ENCODE measurements at places on chromosomes 3 and 15.

- no peak for DNase-seq
These were observed 206.0 kb downstream of the THRB start for GRCh38 chr3:24288496-24289236.

- no peak for DNase-seq
These were observed 90.0 kb downstream of the APBA2 start for GRCh38 chr15:28975766-28976179.

DNA sequence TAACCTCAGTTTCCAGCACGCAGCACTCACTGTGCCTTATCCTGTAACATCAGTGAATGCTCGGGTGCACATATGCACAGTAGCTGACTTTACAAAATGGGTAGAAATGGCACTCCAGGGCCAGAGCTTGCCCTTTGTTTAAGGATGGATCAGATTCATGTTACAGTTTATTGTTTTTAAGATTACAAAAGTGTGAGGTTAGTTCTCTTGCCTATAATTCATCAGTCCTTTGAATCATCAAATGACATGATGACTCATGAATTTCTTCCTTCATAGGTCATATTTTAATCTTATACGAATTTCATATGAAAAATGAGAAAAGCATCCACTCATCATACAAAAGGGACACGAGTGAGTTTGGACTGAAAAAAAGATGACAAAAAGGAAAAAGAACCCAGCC, 545.3 kb downstream of the GBE1 start:
- no peak for DNase-seq

DNA sequence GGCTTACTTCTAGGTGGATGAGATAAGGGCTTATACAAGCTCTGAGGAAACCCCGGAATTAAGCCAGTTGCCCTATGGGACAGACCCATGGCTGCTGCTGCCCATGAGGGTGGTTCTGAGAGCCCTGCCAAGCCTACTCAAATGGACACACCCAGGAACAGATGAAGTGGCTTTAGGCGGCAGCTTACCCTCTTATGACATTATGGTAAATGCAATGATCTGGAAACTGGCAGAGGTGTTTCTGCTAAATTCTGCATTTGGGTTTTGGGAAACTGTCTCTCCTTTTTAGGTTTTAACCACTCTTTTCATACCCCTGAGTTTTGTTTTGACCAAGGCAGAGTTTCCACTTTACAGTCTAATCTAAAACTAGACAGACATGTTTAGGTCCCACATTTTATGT, 9.0 kb upstream of the ZBED2 start:
- no peak for DNase-seq

GRCh38 chr15:97903971-97904572, 56.4 kb upstream of the ARRDC4 start:
- DNase-seq = no peak

GRCh38 chr3:80592792-80593191, 825.0 kb upstream of the ROBO1 start:
- DNase-seq = no peak

DNA sequence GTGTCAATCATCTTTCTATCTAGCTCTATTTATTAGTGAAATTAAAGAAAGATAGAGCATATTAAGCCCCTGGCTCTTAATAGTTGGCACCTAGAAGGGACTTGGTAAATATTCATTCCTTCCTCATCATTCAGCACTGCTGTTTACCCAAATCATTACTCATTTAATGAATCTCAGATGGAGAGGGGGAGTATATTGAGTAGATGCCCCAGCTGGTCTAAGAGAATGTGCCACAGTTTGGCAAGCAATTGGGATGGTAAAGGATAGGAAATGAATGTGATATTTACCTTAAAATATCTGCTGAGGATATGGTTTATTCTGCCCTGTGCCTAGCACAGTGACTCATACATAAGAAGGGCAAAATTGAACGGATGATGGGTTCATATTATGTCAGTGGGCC, 6.0 kb downstream of the IL1RAP start:
- no peak for DNase-seq

GRCh38 chr15:88790486-88790885, 12.8 kb upstream of the ACAN start:
- no peak for DNase-seq

- no peak for DNase-seq
These were observed 94.9 kb downstream of the ERC2 start for GRCh38 chr3:56373386-56373785.

GRCh38 chr15:38549222-38549621, 15.4 kb downstream of the RASGRP1 start:
- DNase-seq = no peak

DNA sequence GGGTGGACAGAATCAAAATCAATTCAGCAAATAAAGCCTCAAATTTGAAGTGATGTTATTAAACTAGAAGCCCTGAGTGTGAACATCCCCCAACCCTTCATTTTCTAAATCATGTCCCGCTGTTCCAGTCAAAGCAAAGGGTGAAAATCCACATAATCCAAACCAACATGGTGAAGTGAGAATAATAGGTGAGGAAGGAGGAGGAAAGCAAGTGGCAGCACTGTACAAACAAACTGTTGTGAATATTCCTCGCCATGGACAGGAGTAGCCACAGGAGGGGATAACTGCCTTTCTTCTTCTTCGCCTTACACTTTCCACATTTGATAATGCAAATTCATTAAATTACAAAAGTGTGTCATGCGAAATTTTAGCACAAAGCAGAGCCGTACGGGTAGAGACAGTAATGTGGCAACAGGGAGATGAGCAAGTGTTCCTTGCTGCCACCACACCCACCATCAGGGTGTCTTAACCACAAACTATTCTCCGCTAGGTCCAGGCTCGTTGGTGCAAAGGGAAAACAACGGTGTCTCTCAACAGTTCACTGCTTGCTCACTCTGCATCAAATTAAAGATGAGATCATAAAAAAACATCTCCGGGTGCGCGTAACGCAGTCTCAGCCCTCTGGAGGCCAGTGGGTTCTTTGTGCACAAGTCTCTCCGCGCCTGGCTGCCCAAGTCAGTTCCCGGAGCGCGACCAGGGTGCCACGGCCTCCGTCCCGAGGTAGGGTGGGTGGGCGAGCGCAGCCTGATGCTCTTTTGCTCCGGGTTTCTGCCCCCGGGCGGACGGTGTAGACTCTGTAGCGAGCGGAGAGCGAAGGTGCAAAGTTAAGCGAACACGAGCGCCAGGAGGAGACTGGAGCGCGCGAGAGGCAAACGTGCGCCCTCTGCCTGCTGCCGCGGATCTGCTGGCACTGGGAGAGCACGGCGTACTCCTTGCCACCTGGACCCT, 6.7 kb downstream of the EPHA3 start:
- no peak for DNase-seq

DNA sequence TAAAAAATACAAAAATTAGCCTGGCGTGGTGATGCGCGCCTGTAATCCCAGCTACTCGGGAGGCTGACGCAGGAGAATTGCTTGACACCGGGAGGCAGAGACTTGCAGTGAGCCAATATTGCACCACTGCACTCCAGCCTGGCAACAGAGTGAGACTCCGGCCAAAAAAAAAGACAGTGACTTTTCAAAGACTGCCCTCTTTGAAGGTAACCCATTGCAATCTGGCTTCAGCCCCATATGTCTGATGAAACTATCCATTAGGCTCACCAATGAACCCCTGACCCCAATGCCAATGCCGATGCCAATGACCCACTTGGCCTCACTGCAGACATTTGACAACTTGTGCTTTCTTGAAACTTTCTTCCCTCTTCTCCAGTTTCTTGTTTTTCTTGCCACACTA, 54.3 kb downstream of the NCEH1 start:
- no peak for DNase-seq

GRCh38 chr3:164390046-164390445, 688.2 kb downstream of the SI start:
- no peak for DNase-seq

DNA sequence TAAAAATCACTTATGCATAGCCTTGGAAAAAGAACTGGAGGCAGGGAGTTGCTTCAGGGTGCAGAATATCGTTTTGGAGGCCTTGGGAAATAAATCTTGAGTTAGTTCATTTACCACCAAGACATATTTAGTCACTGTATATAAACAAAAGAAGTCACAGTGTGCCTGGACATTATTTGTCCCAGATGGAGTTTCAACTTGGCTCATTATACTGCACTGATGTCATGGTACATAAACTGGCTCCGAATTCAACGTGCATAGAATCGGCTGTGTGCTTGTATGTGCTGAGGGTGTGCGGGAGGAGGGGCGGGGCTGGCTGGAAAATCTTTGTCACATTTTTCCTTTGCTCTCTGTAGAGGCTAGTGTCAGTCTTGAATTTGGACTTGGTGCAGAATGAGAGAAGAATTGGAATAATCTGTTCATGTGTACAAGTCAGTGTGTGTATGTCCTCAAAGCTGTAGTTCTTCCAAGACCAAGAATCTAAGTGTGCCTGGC, 86.6 kb downstream of the FNDC3B start:
- DNase-seq = no peak

DNA sequence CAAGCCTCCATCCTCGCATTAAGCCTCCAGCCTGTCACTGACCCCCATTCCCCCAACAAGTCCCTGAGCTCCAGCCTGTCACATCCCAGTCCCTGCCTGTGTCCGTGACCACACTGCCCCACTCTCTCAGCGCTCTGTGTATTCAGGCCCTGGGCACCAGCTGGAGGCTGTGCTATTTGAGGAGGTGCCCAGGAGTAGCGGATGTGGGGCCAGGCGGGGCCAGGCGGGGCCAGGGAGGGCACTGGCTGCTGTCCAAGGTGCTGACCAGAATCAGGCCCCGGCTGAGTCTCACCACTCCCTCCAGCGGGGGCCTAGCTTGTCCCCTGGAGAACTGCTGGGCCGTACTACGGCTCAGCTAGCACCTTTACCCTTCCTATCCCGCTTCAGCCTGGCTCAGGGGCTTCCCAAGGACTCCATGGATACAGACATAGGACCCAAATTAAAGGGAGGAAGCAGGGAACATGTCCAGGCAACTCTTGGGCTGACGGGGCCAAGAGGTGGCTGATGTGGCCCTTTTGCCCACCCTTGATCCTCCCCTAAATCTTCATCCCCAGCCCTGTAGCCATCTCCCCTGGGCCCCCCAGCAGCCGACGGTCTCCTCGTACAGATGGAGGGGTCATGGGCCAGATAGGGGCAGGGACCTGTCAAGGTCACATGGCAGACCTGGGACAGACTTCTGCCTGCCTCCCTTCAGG, 1.1 kb downstream of the HHATL start:
- no peak for DNase-seq

DNA sequence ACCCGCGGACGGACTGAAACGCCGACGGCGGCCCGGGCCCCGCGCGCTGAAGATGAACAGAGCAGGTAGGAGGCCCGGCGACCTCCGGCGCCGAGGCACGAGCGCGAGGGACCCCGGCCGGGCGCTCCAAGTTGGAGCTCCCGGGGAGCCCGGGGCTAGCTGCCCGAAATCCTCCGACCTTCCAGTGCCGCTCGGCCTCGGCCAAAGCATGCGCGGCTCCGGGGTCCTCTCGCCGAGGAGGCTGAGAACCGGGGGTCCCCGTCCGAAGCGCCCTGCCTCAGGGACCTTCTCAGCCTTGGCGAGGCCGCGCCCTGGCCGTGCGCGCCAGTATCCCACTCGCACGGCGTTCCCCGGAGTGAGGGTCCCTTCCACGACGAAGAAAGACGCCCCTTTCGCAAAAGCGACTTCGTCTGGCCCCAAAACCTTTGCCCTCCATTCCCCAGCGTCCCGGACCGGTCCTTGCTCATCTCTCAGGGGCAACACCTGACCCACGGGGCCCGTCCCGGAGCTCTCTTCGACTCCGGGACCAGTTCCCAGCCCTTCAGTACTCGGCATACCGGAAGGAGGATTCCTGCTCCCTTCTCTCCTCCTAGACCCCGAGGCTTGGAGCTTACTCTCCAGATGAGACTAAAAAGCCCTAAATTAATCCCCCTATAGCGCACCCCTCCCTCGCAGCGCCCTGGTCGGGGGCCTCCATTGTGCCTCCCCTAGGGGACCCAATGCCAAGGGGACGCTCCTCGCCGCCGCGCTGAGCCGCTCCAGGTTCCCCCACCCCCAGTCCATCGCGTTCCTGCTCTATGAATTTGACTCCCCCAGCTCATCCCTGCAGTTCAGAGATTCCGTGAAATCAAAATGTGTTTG, 7.7 kb upstream of the FGD5 start:
- no peak for DNase-seq

DNA sequence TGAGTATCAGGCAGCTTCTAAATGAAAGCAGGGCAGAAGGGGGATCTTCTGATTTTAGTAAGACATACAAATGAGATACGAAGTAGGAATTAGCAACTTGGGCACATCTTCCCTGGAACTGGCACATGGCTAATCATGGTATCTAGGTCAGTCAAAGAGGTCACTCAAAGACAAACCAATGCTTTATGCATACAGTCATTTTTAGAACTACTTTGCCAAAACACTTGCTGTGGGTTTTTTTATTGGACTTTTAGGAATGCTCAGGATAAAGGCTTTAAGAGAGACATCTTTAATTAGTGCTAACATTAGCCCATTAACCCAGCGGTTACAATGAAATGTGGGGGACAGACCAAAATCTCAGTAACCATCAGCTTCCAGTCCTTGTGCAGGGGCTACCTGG, 51.7 kb downstream of the GPR176 start:
- no peak for DNase-seq

GRCh38 chr15:42150219-42150970, 6.0 kb downstream of the PLA2G4F start:
- no peak for DNase-seq

DNA sequence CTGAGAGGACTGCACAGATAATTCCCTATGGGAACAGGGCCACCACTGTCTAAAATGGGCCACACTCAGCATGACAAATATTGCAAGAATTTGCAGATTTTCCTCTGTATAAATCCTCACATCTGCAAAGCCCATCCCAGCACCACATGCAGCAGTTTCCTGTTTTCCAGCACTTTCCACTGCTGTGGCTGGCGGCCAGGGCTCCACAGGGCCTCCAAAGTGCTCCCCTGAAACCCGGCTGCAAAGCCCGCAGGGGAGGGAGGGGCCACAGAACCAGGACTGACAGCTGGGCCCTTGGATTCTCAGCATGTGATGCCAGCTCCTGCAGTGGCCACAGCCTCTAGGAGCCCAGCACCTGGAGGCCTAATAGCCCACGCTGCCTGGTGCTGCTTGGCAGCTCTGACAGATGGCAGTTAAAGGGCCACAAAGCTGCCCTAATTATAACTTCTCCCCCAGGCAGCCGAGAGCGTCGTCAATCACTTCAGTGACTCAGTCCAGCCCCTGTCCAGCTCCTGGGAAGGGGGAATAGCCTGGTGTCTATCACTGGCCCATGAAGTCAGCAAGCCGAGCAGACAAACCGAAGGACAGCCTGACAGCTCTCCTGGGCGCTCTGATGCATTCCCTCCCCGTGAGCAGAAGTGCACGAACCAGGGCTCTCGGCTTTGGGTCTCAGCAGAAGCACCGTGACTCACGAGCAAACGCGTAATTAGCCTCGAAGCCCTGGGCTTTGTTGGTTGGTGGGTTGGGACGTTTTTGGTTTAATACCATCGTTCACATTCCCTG, 4.7 kb downstream of the LRRC15 start:
- DNase-seq = no peak

DNA sequence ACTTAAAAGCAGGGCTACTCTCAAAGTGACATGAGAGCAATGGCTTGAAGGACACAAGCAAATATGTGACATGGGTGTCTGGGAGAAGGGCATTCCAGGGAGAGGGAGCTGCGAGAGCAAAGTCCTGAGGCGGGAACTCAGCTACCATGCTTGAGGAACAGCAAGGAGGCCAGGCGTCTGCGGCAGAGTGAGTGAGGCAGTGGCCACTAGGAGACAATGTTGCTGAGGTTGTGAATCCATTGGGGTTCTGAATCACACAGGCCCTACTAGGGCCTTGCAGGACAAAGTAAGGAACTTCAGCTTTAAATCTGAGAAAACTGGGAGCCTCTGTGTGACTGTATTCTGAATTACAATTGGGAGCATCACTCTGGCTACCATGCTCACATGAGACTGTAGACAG, 94.1 kb upstream of the PRICKLE2 start:
- no peak for DNase-seq

- no peak for DNase-seq
These were observed 6.9 kb downstream of the APH1B start for GRCh38 chr15:63284335-63284734.
